Large intestine (tissue), 12 donors: ENCODE measurements at places on chromosomes 7 and 10. TPM values are rescaled to one million over a fixed set of nuclear protein-coding genes. Genes with fewer than 3 reads are reported as not detected.

The COL28A1 gene
- 4.0 TPM for polyA plus RNA-seq

DNA sequence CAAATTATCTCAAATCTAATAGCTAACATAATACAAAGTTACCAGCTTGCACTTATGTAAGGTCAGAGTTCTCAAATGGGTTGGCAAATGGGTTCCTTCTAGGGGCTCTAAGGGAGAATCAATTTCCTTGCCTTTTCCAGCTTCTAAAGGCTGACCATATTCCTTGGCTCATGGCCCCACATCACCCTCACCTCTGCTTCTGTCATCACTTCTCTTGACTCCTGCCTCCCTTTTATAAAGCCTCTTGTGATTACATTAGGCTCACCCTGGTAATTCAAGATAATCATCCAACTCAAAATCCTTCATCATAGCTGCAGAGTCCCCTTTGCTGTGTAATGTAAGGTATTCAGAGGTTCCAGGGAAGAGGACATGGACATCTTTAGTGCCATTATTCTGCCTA, 42.1 kb downstream of the CHN2 start:
- H3K36me3 ChIP-seq = no peaks in the 10 kb centered on the region
- no peak for DNase-seq
- H3K27me3 ChIP-seq = no peaks in the 10 kb centered on the region
- no peak overlapping the region for H3K4me3 ChIP-seq

- no peak overlapping the region for H3K4me3 ChIP-seq
- no peak overlapping the region for H3K27ac ChIP-seq
- peaks cover 19% of the 10 kb centered on the region for H3K36me3 ChIP-seq
Observed at GRCh38 chr7:101826081-101826835, 8.8 kb downstream of the CUX1 start.

GRCh38 chr7:46360296-46360695, 439.2 kb upstream of the IGFBP3 start:
- H3K4me3 ChIP-seq = no peak overlapping the region
- no peak for DNase-seq
- peaks cover 2% of the 10 kb centered on the region for H3K4me1 ChIP-seq
- no peaks in the 10 kb centered on the region for H3K27me3 ChIP-seq
- H3K36me3 ChIP-seq = no peaks in the 10 kb centered on the region

- peaks cover 10% of the 10 kb centered on the region for H3K4me1 ChIP-seq
- peak overlapping the region; percentile 54 for H3K27ac ChIP-seq
- H3K4me3 ChIP-seq = peak overlapping the region; percentile 38
Observed at GRCh38 chr10:43304687-43305333, 37.9 kb upstream of the RASGEF1A start.

- H3K27me3 ChIP-seq = peaks cover 5% of the 10 kb centered on the region
- H3K4me3 ChIP-seq = no peak overlapping the region
- H3K36me3 ChIP-seq = no peaks in the 10 kb centered on the region
- H3K27ac ChIP-seq = no peak overlapping the region
- DNase-seq = no peak
Observed at GRCh38 chr10:120005207-120006201, 113.0 kb downstream of the SEC23IP start.

The SCART1 gene
- polyA plus RNA-seq = 2.3 TPM
